Mammary epithelial cell (primary cell): ENCODE measurements at places on chromosomes 4 and X.

DNA sequence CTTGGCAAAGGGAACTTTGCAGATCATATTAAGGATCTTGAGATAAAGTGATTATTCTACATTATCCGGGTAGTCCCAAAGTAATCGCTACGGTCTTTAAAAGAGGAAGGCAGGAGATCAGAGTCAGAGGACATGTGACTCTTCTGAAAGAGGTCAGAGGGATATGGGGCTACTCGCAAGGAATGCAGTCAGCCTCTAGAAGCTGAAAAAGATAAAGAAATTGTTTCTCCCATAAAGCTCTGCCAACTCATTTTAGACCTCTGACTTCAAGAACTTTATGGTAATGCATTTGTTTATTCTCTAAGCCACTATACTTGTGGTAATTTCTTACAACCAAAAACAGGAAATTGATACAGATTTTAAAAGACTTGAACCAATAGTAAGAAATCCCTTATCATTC lies 48.6 kb downstream of the NPY5R start:
- no peak for DNase-seq

GRCh38 chr4:164871673-164872072 lies 5.3 kb upstream of the APELA start:
- no peak for DNase-seq

GRCh38 chrX:79719568-79720231 lies 294.9 kb upstream of the TBX22 start:
- DNase-seq = no peak

DNA sequence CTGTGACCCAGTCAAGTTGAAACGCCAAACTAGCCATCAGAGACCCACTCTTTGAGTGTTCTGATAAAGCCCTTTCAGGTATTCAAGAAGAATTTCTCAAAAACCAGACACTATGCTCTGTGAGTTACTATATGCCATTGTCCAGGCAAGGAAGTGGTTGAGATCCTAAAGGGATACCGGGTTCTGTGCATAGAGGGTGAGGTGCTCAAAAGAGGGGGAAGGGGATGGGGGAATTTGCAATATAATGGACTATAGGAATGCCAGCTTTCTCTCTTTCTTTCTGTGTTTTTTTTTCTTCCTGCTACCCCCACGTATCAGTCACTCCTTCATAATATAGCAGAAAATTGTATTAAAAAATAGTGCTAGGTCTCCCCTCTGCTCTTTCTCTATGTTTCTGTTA lies 1619.0 kb downstream of the STIM2 start:
- DNase-seq = no peak

- DNase-seq = no peak
Observed at GRCh38 chr4:118354913-118355312, 2.1 kb upstream of the PRSS12 start.

- no peak for DNase-seq
Observed at GRCh38 chr4:32564626-32565025, 1844.5 kb downstream of the PCDH7 start.

GRCh38 chr4:163404080-163404479 lies 60.4 kb downstream of the NPY5R start:
- no peak for DNase-seq

- DNase-seq = peak; percentile 47
Observed at GRCh38 chr4:99968330-99968729, 18.3 kb upstream of the H2AZ1 start.

GRCh38 chr4:7798178-7798995 lies 141.3 kb downstream of the AFAP1 start:
- DNase-seq = no peak

- no peak for DNase-seq
Observed at GRCh38 chr4:133803341-133803740, 398.2 kb downstream of the PABPC4L start.

- no peak for DNase-seq
Observed at GRCh38 chr4:99536848-99537247, 26.0 kb downstream of the C4orf17 start.

DNA sequence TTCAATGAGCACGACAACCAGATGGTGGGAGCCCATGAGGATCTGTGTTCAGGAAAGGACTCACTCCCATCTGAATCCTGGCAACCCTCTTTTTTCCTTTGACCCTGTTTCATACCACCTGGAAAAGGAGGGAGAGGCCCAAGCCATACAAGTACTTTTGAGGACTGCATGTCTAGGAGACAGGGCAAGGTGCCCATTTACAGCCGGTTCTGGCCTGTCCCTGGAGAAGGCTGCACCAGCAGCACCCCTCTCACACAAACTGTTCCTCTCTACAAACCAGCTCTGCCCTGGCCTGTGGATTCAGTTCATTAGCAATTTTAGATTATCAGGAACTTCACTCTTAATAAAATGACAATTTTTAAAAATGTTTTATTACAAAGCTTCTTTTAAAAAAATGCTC lies 57.5 kb downstream of the HADH start:
- no peak for DNase-seq
